Activated T-helper 1 cell treated with anti-CD3 and anti-CD28 coated beads, Interleukin-12 subunit alpha, Interleukin-12 subunit beta, Interleukin-2, Interleukin-4 antibody, amounts not matched to agents 30 ng/mL and 10 ng/mL and 1 ng/mL, durations not matched to agents 14 hours and 24 hours and 36 hours (primary cell): ENCODE measurements at places on chromosomes 2 and 18. TPM values are rescaled to one million over a fixed set of nuclear protein-coding genes. Genes with fewer than 3 reads are reported as not detected.

Gene CCDC178
- total RNA-seq: not detected in 2 replicates

- no peak for DNase-seq
Measured at GRCh38 chr2:211846714-211847113, 691.9 kb downstream of the ERBB4 start.

DNA sequence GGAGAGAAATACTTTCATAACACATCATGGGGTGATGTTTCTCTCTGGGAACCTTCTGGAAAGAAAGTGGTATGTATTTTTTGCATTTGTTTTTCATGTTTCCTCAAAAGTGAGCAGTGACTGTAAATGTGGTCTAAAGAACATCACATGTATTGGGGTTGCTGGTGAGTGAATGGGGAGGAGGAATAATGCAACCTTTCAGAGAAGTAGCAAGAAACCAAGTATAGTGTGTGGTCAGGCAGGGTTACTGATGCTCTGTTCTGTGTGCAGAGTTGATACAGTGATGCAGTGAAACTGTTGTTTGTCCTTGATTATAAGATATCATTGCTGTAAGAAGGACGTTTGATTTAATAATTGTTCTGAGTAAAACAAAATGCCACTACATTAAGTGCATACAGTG, 24.1 kb downstream of the ADNP2 start:
- DNase-seq: no peak

GRCh38 chr2:27860111-27860510, 30.1 kb downstream of the RBKS start:
- DNase-seq: no peak

DNA sequence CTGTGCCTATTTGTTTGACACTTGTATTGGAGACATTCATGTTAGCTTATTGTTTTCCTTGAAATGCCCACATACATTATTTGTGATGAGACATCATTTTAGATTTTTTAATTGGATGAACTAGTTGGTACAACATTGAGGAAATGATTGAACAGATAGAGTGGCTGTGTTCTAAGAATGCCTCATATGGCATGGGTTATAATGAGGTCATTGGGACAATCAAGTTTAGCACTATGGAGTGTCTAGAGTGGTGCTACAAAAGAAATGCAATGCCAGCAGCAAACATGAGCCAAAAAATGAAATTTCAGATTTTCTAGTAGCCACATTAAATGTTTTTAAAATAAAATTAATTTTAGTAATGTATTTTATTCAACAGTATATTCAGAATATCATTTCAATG, 28.1 kb downstream of the ACVR2A start:
- no peak for DNase-seq

Gene CCDC121
- total RNA-seq: 0.66 and 1.3 TPM in 2 replicates

Gene GKN1
- total RNA-seq: not detected in 2 replicates
